Anterior cingulate cortex (tissue), 58 donors: ENCODE measurements at places on chromosomes 7 and 10.

GRCh38 chr10:11699550-11700097 is 42.6 kb upstream of the ECHDC3 start:
- no peak for DNase-seq

DNA sequence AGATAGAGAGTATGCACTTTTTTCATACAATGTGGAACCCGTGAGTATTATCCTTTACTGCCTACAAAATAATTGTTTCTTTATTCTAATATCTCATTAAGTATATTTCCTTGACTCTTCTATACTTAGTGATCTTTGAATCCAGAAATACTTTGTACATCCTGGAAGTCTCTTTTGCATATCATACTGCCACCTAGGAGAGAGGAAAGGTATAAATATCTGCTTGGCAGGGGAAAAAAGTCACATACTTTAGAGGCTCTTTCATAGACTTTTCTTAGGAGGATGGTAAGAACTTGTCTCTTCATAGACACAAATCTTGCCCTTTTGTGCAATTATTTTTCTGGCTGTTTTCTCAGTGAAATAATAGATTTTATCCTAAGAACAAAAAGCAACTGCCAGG is 436.0 kb downstream of the PAXIP1 start:
- no peak for DNase-seq

- no peak for DNase-seq
These were observed 244.8 kb downstream of the KCNMA1 start for GRCh38 chr10:77392851-77393250.

- DNase-seq, result no peak
These were observed 50.3 kb downstream of the MAD1L1 start for GRCh38 chr7:2182461-2182860.

- no peak for DNase-seq
These were observed 193.2 kb upstream of the KLF6 start for GRCh38 chr10:3978174-3978573.

GRCh38 chr10:132208462-132209050 is 21.8 kb downstream of the DPYSL4 start:
- no peak for DNase-seq

- no peak for DNase-seq
These were observed 52.7 kb downstream of the SRPK2 start for GRCh38 chr7:105336009-105336408.

GRCh38 chr7:128903621-128904361 is 6.7 kb downstream of the KCP start:
- DNase-seq, result no peak

- DNase-seq, result no peak
These were observed 29.9 kb upstream of the RAPGEF5 start for GRCh38 chr7:22386865-22387264.

DNA sequence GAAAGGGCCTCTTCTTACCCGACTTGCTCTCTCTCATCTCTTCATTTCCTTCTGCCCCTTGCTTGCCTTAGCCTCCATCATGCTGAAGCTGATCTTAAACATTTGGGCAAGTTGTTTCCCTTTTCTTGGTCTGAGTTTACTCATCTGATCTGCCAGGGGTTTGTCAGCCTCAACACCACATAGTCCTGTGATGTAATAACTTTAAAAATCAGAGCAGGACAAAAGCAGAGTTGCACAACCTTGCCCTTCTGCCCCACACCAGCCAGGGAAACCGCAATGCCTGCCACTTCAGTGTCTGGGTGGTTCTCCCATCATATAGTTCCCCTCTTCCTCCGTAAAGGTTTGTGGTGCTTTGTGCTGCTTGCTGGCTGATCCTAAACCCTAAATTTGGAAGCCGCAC is 9.9 kb upstream of the LIPM start:
- no peak for DNase-seq

- no peak for DNase-seq
These were observed 101.8 kb downstream of the CABCOCO1 start for GRCh38 chr10:61764486-61764885.

DNA sequence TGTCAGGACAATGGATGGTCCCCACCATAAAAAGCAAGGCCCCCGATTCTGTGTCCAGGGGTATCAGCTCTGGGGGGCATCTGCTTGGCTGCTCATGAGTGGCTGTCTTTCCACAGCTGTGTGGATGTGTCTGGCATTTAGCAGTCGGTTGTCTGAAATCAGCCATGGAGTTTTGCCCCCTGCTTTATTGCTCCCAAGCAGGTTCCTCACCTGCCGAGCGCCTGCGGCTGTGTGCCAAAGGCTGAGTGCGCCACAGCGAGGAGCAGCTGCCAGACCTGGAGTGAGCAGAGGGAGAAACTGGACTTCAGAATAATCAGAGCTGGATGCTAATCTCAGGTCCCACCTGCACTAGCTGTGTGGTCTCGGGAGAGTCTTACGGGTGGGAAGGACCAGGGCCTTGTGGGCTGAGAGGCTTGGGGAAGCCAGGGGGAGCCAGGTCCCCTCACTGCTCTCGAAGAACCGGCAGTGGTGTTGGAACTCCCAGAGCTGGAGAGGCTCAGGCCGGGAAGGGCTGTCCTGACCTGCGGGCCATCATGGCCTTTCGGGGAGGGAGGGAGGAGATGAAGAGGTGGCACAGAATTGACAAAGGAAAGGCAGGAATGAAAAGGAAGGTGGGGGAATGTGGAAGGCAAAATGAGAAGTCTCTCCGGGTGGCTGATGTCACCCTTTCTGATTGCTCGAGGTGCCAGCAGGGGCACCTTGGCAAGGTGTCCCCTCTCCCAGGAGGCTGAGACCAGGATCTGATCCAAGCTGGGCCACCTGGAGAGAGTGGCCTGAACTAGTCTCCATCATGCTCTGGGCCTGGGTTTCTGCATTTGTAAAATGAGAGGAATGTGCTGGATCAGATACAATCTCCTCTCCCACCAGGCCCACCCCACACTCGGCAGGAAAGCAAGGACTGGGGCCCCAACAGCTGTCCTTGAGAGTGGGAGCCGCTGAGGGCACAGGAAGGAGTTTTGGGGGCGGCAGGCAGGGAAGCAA is 30.2 kb upstream of the LEP start:
- no peak for DNase-seq

- no peak for DNase-seq
These were observed 25.1 kb upstream of the AOAH start for GRCh38 chr7:36749282-36749960.

DNA sequence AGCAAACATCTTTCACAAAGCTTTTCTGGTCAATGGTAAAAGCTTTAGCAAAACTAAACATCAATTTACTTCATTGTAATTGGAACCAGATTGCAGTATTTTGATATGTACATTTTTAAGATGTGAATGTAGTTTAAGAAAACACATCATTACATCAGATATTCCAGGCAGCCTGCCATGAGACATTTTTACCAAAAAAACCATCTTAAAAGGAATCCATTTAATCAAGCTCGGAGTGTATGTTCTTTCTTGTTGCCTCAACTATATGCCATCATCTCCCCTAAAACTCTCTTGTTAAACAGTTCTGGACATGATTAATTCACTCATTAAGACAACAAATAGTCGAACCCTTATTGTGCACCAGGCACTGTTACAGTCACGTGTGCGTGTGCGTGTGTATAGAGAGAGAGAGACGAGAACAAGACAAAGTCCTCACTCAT is 97.5 kb downstream of the UBE2H start:
- DNase-seq, result no peak

DNA sequence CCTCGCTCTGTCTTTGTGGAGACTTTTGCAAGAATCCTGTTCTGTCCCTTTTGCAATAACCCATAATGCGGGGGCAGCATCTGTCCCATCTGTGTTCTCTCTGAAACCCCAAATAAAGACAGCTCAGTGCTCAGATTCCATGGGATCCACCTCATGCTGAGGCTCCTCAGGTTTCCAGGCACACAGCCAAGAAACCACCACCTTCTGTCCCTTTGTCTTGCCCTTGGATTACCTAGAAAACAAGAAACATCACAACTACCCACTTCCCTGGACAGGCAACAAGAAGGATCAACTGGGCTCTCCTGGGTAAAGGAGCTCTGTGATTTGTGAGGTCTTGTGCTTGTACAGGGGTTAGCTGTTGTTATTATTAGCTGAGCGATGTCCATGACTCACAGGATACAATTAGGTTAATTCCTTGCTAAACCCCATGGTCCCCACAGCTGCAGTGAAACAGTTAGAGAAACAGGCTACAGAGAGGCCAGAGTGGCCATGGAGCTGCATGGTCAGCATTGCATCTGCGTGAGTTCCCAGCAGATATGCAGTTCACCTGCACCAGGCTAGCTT is 50.2 kb downstream of the CXCL12 start:
- no peak for DNase-seq

- no peak for DNase-seq
These were observed 109.6 kb downstream of the BICC1 start for GRCh38 chr10:58622246-58622645.

DNA sequence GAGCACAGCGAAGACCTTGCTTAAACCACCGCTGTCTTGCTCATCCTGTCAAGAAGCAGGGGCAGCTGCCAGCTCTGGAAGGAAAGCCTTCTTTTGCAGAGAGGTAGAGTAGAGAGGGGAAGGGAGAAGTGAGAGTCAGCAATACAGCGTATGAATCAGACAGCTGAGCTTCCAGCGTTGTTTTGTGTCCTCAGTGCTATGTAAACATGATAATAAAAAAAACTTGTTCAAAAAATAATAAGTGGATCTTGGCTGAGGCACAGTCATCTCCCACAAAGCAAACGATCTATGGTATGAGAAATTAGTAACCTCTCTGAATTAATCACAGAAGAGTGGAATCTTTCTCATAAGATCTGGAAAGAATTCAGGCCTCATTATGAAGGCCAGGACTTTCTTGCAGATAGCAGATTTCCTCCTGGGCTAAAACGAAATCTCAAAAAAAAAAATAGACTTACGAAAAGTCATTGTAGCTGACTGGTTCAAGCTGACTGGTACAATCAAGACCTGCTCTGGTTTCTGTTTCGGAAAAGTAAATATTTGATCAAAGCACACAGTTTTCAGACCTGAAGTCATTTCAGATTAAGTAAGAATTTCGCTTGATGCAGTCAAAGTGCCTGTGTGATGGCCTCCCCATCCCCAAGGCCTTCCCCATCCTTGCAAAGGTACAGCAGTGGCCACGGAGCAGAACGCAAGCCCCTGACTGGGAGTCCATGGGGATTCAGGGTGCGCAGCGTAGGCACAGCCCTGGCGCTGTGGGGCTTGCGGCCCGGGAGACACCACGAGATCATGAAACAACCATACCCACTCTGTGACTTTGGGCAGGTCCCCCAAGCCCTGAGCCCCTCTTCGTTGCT is 29.4 kb downstream of the CHST15 start:
- no peak for DNase-seq

DNA sequence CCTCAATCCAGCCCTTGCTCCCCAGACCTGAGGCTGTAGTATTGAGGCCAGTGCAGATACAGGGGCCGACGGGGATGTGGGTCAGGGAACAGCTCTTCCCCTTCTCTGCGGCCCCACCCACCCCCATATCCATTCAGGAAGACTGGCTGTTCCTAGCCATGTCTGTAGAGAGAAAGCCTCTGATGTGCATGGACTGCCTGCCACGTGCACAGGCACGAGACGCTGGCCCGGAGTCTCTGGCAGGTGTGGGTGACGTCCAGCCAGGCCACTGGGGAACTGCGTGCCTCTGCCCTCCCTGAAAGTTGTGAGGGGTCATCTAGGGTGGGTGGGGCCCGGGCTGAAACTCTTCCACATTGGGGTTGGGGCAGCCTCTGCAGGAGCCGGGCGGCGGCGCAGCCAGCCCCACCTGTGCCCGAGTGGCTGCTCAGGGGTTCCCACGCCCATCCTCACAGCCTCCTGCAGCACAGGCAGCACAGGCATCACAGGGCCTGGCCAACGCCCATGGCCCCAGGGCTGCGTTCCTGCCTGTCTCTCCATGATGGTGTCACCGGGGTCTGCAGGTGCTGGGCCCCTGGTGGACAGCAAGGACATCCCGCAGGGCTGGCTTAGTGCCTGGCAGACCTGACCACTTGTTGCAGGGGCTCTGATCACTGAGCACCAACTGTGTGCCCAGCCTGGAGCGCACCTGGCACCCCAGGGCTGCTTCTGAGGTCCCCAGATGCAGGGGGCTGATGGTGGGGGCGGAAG is 27.5 kb downstream of the MICALL2 start:
- DNase-seq, result no peak

GRCh38 chr7:139426258-139427028 is 57.0 kb downstream of the KLRG2 start:
- DNase-seq, result no peak

- no peak for DNase-seq
These were observed 928 bp upstream of the CSTF2T start for GRCh38 chr10:51700228-51700817.

GRCh38 chr10:84139126-84140035 is at the start of gene GHITM:
Gene GHITM, plus strand, starts transcription at chr10:84139509. Its CDS starts 1,992 bp downstream, at chr10:84141501.
- DNase-seq, result peak; percentile 96

GRCh38 chr7:68688416-68689086 is 909.7 kb upstream of the AUTS2 start:
- no peak for DNase-seq

DNA sequence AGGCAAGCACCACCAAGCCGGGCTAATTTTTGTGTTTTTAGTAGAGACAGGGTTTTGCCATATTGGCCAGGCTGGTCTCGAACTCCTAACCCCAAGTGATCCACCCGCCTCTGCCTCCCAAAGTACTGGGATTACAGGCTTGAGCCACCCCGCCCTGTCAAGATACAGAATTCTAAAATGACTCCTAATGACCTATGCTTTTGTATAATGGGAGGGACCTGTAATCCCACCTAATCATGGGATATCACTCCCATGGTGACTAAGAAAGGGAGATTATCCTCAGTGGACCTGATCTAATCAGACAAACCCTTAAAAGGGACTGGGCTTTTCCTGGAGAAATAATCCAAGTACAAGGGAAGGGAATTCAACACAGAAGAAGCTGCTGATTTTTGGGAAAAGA is 28.8 kb downstream of the SAMD8 start:
- DNase-seq, result no peak

DNA sequence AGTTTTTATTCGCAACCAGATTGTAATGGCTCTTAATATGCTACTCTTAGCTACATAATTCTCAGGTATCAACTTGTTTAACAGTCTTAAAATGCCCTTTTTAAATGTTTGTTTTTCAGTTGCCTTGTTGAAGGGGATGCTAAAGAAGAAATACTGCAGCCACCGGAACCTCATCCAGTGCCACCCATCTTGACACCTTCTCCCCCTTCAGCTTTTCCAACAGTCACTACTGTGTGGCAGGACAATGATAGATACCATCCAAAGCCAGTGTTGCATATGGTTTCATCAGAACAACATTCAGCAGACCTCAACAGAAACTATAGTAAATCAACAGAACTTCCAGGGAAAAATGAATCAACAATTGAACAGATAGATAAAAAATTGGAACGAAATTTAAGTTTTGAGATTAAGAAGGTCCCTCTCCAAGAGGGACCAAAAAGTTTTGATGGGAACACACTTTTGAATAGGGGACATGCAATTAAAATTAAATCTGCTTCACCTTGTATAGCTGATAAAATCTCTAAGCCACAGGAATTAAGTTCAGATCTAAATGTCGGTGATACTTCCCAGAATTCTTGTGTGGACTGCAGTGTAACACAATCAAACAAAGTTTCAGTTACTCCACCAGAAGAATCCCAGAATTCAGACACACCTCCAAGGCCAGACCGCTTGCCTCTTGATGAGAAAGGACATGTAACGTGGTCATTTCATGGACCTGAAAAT is 69.5 kb upstream of the RSBN1L start:
- no peak for DNase-seq
